ENCODE measurements at places on chromosomes 2 and 18.
A peak's percentile ranks its signal among the peaks of the same experiment; 100 is the strongest.

- no peak for DNase-seq
Measured at GRCh38 chr18:76370686-76371085, 124.4 kb downstream of the ZNF516 start.

DNA sequence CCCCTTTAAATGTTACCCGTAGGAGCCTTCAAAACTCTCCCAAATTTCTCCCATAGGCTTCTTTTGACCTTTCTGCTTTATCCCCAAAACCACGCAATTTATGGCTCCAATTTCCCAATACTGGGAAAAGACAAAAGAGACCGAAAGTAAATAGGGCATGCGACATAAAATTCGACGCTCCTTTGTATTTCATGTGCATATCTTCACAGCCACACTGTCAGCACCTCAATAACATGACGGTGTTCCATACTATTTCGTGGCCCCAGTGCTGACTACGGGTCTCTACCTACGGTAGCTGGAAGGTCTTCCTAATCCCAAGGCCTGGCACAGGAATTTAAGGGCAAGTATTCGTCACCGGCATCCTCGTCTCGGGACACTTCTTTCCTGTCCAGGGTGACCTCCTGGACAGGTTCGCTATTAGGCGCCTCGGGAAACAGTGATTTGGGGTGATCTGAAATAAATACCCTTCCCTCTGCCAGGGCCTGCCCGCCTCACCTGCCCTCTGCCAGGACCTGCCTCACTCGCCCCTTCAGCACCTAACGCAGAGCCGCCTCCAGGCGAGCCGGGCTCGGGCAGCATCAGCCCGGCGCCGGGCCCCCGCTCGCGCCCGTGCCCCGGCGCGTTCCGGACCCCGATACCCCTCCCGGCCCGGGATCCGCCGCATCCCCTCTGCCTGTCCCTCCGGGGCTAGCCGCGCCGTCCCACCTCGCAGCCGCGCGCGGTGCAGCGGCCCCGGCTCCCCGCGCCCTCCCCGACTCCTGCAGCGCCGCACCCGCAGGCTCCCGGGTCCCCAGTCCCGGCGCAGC, 680 bp downstream of the DTNB start:
- peak; percentile 63 for DNase-seq

DNA sequence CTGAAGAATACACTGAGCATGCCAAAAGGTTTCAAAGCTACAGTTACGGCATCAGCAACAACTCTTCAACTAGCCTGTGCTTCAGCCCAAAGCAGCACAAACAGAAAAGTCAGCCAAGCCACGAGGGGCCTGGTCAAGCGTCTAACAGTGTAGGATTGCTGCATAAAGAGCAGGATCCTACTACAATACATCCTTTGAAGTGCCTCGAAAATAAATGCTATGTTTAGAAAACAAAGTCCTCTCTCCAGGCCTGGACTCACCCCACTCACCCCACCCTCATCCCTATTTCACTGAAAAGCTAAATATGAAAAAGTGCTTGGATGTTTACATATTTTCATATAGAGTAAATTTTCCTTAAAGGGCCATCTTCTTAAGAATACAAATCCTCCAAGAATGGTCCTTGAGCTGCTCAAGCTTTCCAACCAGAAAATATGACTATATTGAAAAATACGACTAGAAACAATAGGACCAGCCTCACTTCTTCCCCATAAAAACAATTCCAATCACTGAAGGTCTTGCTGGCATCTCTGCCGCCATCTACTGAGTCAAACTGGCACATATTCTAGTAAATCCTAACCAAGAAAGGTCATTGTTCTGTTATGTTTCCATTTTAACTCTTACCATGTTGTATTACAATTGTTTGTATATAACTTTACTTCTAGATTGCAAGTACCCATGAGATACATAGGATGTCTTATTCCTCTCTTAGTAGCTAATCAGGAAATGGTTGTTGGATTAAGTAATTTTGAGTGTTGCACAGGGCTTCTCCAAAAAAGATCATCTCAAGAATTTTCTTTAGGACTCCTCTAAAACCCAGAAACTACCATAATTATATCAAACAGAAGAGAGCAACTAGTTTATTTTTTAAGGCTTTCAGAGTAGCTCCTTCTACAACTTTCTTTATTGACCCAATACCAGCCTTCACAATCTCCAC, 63.6 kb downstream of the CLHC1 start:
- DNase-seq: peak; percentile 93

DNA sequence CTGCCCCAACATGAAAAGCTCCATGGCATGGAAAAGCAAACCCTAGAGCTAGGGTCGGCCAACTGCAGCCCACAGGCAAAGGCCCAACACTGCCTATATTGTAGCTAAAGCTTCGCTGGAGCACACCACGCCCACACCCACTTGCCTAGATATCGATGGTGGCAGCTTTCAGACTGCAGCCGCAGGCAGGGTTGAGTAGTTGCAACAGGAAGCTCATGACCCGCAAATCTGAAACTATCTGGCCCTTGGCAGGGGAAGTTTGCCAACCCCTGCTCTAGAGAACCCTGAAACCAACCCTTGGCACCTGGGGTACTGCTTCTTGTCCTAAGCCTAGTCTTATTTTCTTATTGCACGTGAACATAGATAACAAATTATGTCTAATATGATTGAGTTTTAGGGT, 250.0 kb downstream of the SOX11 start:
- no peak for DNase-seq

DNA sequence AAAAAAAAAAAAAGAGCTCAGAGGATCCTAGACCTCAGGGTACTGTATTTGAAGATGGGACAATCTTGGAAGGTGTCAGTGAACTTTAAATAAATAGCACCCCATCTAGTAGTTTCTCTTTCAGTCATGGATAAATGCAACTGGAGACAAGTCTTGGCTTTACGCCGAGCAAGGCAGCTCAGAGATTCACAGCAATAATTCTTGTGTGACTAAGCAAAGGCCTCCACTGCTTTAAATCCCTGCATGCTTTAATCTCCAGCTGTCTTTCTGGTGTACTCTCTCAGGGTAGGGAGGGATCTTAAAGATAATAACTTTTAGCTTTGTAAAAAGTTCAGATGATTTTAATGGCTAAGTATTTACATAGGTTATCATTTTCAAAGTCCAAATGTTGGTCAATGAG, 36.3 kb downstream of the NRXN1 start:
- peak; percentile 34 for DNase-seq

- no peak for DNase-seq
Measured at GRCh38 chr2:139083121-139083520, 302.9 kb upstream of the NXPH2 start.

DNA sequence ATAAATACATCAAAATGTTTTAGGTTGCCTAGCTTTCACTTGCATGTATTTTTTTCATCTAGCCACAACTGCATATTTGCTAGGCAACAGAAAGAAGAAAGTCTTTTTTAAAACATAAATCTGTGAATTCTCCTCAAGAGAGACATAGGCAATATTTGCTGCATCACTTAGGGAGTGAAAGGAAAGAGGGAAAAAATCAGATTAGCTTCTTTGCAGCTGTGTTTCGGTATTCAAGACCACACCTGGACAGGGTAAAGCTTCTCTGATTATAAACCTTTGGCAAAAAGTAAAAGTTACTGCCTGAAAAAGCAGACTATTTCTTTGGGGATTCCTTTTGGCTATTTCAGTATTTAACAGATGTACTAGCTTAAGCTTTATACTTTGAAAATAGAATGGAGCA, 280.9 kb upstream of the ZSWIM2 start:
- DNase-seq: no peak

GRCh38 chr2:115887209-115887776, 1444.9 kb downstream of the DPP10 start:
- no peak for DNase-seq

DNA sequence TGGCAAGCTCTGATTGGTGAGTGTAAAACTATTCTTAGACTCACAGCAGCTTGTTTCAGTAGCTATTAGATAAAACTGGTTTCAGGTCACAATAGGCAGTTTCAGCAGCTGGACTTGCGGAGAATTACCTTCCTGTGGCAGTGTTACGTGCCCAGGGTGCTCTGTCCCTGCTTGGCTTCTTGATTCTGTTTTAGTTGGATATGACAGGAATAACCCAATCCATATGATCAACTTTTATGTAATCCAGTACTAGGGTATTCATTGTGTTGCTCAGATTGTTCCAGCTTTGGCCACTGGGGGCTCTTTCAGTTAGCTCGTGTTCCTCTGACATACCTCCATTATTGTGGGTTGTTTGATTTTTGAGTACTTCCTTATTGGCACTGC, 43.1 kb downstream of the INPP4A start:
- peak; percentile 30 for DNase-seq

DNA sequence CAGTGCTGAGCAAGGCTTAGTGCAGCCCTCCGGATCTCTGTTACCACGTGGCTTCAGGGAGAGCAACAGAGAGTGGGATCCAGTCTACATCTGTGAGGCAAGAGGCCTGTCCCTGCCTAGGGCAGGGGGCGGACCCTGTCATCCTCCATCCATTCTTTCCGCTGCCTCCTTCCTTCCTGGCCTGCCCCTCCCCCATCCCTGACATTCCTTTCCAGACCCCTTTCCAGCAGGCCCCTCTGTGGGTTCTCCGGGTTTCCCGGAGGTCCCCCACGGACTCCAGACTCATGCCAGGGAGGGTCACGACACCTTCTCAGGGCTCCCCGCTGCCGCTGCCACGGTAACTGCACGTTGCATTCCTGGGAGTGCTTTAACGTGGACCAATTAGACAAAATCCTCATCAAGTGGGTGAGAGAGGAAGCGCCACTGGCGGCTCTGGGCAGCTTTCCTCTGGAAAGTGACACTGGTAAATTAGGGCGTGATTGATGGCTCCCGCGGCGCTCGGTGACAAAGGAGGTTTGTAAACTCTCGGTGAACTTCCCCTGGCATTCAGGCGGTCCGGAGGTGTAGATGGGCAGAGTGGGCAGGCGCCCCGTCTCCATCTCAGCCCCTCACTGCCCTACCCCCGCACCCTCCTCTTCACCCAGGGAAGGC, 11.4 kb downstream of the ATOH8 start:
- no peak for DNase-seq

DNA sequence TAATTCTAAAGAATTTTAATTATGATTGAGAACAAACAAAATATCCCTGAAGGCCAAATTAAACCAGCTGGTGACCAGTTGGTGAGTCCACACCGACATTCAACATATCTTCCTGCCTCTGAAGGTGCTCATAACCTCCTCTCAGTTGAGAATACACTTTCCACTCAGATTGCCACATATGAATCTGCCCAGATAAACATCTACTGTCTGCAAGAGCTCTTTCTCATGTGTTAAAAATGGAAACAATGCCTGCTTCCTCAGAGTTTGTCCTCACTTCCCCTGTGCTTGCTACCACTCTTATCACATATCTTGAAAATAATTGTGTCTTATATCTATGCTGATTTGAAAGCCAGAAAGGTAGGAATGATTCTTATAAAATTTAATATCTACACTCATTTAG, 177.7 kb upstream of the GULP1 start:
- DNase-seq: peak; percentile 82

- peak; percentile 4 for DNase-seq
Measured at GRCh38 chr18:49656073-49656692, 94.3 kb downstream of the LIPG start.

DNA sequence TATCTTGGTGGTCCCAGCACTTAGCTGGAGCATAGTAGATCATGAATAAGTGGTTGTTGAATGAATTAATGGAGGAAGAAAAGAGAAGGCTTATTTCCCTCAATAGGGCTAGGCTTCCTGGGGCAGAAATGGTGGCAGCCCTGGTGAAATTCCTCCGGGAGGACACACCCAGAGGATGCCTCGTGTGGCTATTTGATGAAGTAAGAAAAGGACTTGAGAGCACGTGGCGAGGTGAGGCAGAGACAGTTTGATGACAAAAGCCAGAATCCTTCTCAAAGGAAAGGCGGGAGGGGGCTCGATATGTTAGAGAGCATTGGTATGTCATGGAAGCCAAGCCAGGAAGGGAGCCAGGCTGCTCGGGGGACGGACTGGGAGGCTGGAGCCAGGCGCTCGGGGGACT, 14.7 kb downstream of the FAM228A start:
- no peak for DNase-seq

DNA sequence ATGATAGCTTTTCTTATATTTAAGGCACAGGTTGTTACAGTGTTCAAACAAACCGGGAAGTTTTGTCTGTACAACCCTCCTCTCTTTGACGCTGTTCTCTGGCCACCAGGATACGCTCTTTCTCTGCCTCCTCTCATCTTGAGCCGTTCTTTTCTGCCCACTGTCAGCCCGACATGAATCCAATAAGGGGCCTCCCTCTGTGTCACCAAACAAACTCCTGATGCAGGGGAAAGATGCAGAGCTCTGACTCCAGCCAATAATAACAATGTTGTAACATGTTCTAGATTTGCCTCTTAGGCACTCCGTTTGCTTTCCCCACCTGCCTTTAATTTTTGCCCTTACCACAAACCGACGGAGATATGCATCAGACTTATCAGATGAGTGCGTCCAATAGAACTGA, 449.3 kb downstream of the SLC4A3 start:
- DNase-seq: peak; percentile 96

DNA sequence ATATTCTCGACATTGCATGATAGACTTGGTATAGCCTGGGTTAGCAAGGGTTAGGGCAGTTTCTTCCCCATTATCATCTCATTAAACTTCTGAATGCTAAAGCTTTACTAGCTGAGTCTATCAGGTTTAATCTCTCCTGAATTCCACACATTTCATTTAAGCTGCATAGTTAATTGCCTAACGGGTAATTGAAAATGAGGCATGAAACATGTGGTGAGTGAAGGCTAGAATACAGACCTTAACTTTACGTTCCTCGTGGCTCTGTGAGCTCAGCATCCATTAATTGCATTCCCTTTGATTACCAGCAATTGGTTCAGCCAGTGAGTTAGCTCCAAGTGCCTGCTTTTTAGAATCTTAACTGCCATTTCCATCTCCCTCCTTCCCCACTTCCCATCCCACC, 126.5 kb upstream of the MEX3C start:
- DNase-seq: no peak

GRCh38 chr2:162074928-162075688, 1.1 kb upstream of the DPP4 start:
- DNase-seq: no peak

- DNase-seq: no peak
Measured at GRCh38 chr18:25798046-25798445, 292.4 kb downstream of the SS18 start.

DNA sequence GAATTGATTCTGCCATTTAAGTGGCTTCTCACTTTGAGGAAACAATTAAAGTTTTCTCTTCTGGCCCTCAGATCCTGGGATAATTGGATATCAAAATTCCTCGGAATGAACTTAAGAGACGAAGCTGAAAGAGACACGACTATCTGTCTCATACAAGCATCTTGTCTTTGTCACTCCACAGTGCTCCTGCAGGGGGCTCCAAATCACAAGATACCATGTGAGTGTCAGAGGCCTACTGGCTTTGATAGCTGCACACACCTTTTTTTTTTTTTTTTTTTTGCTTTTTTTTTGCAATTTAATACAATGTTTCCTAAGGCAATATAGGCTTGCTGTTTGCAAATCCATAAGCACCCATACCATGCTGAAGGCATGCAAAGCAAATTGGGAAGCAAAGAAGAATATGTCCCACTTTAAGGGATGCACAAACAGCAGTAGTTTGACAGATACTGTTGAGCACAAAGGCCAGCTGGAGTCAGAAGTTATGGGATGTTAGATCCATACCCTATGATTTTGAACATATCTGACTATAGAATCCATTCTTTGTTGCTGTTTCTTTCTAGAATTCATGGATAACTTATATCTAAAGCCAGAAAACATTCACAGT, 109.0 kb upstream of the CBLN2 start:
- peak; percentile 42 for DNase-seq
